ENCODE measurements at places on chromosomes 11 and 22.

- no peak for DNase-seq
Observed at GRCh38 chr11:105226766-105227165, 87.2 kb upstream of the CARD18 start.

GRCh38 chr11:13831696-13832095, 130.8 kb upstream of the SPON1 start:
- DNase-seq: no peak

GRCh38 chr11:120941000-120941399, 82.9 kb upstream of the TBCEL start:
- no peak for DNase-seq

DNA sequence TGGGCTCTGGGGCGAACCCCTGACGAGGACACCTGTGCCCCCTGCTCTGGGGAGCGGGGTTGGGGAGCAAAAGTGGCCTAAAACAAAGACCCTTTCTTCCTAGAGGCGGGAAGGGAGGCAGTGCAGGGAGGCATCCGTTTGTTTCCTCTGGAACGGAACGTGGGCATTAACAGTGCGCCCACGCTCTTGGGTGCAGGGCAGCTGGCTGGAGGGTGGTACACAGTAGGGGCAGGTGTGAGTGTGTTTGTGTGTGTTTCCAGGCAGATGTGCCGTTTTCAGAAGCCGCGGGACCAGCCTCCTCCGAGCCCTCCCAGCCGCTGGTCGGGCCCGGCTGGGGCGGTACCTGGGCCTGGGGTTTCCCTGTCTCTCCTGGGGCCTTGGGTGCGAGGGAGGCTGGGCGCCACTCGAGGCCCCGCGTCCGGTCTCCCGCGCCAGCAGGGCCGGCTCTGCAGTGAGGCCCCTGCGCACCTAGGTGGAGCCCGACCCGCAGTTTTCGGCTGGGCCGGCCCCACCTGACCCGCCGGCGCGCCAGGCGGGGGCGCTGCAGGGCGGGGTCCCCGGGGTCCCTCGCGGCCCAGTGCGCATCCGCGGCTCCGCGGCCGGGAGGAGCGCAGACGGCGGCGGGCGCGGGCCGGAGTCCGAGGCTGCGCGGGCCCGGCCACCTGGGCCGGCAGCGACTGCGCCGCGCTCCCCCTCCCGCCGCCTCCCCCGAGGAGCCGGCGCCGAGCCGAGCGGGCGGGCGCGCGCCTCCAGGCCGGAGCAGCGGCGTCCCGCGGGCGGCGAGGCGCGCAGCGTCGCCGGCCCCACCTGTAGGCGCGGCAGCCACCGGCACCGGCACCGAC, 1252.7 kb downstream of the BRD1 start:
- DNase-seq: no peak

- DNase-seq: no peak
Observed at GRCh38 chr11:128929468-128929867, 13.2 kb downstream of the TP53AIP1 start.

DNA sequence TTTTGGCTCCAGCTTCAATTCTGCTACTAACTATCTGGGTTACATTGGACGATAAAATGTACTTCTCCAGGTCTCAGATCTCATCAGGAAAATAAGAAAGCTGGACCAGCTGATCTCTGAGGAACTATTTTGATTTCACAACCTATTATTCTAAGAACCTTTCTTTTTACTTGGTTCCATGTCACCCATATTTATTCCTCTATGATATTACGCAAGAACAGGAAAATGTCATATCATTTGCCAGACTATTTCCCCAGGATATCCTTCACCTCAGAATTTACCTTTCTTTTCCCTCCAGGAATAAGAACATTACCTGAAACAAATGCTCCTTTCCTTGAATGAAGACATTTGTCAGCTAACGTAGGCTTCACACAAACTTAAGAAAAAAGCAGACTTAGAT, 387.5 kb upstream of the RAG2 start:
- DNase-seq: no peak

Measured in activated CD4-positive, alpha-beta T cell treated with anti-CD3 and anti-CD28 coated beads, Interleukin-2, amount 50 U/mL, for 1 hour (primary cell).